Fibroblast of pulmonary artery (primary cell): ENCODE measurements at places on chromosomes 6 and 20.

DNA sequence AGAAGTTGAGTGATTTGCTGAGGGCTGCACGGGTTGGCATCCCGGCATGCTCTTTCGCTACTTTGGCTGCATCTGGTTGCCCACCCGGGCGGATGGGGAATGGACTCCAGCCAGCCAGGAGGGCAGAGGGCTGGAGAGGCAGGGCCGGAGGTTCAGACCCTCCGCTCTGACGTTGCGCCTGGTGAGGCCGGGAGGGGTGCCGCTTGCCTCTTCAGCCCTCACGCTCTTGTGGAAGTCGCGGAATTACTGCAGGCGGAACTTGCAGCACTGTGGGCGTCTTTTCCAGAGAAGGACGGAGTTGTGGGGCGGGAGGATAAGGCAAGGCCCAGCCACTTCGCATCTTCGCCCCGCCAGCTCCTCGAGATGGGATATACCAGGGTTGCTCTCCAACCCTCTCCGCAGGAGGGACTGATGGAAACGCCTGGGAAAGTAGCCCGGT, 656 bp downstream of the RTEL1 start:
- peak; percentile 56 for DNase-seq

DNA sequence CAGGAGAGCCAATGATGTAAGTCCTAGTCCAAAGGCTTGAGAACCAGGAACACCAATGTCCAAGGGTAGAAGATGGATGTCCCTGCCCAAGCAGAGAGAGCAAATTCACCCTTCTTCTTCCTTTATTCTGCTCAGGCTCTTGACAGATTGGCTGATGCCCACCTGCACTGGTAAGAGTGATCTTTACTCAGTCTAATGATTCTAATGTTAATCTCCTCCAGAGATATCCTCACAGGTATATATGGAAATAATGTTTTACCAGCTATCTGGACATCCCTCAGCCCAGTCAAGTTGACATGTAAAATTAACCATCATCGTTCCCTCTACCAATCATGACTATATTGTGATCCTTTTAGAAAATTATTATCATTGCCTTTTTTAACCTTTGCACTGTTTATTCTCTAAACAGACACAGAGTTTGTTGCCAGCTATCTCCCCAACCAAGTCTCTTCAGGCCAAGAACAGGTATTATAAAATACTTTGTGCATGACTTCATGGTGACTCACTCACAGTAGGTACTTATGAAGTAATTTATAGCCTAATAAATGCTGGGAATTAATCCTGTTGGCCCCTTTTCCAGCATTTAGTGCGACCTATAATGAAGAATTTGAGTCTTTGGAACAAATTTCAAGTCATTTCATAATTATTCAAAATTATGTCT, 26.2 kb upstream of the TSHZ2 start:
- no peak for DNase-seq

- DNase-seq, result no peak
These were observed 478.7 kb downstream of the MEI4 start for GRCh38 chr6:78131521-78131920.

DNA sequence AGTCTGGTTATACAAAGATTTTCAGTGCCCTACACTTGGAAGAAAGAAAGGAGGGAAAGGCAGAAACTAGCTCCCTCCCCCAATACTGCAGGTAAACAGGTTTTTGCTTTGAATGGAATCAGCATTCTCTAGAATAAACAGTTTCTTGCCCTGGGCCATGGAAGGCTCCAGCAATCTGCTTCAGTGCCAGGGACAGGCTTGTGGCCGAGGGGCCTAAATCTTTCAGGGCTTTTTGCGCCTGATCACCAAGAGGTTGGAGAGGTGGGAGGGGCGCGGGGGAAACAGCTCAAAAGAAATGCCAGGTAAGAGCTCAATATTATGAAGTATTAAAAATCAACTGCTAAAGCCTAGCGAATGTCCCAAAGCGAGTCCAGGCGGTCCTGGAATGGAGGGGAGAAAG, 23.8 kb downstream of the TFAP2B start:
- no peak for DNase-seq

DNA sequence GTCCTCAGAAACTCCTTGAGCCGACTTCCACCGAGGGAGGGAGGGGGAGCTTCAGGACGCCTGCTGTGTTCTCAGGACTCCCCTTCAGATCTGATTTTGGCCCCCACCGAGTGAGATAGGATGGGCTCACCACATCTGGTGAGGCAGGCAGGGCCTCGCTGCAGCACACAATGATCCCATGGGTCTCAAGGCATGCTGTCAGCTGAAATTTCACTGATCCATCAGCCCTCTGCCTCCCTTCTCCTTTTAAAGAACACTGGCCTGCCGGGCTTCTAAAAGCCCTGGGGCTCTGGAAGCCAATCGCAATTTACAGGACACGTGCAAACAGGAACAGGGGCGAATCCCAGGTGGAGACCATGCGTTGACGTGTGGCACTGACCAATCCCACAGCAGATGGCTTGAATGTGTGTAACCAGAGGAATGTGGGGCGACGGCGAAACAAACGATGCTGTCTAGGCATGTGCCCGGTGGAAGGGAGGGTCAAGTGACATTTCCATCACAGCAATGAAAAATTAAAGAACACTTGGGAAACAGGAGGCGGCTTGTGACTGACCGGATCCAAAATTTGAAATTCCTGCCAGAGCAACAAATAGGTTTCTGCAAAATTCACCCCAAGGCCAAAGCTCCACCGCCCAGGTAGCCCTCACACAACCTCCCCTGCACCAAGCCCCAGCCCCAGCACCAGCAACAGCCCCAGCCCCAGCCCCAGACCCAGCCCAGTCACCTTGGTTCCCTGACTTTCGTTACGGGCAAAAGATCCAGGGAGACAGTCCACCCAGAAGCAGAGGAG, 167.1 kb upstream of the ZNF337 start:
- peak; percentile 8 for DNase-seq

GRCh38 chr6:43740961-43741764, 28.8 kb upstream of the VEGFA start:
- DNase-seq, result no peak

DNA sequence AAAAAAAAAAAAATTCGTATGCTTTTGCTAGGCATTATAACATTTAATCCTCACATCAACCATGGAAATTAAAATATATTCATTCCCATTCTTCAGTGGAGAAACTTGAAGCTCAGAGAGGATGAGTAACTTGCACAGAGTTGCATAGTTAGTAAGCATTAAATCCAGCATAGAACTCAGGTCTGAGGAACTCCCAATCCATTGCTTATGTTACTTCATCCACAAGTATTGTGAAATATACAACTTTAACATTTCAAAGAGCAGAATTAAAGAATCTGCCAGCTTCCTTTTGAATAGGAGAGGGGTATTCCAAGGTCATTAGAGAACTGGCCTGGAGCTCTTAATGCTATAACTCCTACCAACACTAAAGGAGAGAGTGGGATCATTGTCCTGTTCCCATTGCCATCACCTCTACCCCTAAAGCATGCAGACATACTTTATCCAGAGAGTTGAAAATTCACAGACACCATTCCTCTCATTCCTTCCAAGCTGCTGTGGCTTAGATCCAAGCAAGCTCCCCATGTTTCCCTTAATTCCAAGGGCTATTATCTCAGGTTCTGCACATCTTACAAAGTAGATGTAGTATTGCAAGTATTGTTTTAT, 91.9 kb downstream of the FLRT3 start:
- peak; percentile 36 for DNase-seq

DNA sequence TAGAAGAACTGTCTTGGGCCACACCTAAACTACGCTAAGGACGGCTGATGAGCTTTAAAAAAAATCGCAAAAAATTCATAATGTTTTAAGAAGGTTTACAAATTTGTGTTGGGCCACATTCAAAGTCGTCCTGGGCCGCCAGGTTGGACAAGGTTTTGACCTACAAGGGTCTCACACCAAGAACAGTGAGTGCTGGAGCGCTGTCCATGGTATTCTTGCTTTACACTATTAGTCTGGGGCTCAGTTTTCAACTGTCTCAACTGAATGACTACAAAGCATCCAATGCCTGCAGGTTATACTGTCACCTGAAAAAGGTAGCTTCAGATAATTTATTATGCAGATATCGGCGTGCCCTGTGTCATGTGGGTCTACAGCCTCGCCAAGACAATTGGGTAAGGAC, 3.7 kb upstream of the FAXC start:
- peak; percentile 26 for DNase-seq

DNA sequence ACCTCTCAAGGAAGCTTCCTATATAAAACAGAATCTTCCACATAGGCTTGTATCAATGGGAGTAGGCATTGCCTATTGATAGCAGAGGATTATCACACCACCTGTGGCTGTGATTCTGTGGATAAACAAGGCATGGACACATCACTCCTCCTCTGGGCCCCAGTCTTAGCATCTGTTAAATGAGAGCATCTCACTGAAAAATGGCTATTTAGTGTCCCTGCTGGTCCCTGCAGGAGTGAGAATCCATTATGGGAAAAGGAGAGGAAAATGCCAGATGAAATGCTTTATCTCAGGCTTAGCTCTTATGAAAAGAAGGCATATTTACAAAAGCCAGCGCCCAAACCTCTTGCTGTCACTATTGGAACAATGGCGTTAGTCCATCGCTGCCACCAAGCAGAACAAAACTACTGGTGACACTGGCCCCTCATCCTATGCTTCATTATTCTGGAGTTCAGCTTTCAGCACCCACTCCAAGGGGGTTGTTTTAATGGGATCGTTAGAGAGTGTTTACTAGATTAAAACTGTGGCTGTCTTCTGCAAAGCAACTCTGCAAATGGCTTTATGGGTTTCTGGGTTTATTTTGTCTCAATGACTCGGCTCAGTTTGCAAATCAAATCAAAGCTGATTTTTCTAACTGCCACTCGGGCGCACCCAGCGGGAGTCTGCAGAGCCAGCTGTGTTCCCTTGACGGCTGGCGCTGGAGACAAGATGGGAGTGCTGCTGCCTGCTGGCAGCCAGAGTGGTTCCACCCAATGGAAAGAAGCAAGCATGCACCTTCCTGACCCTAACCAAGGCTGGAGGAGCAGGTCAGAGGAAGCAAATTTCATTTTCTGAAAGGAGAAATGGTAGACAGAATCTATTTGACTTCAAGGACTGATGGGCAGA, 658.8 kb upstream of the CHD6 start:
- no peak for DNase-seq

- no peak for DNase-seq
These were observed 185.0 kb downstream of the ANKRD60 start for GRCh38 chr20:58043236-58044140.

GRCh38 chr6:169638388-169638787, 63.4 kb downstream of the WDR27 start:
- DNase-seq, result no peak

- DNase-seq, result no peak
These were observed 753.4 kb downstream of the QKI start for GRCh38 chr6:164167873-164168405.

GRCh38 chr6:167699141-167699931, 127.4 kb upstream of the AFDN start:
- peak; percentile 76 for DNase-seq

DNA sequence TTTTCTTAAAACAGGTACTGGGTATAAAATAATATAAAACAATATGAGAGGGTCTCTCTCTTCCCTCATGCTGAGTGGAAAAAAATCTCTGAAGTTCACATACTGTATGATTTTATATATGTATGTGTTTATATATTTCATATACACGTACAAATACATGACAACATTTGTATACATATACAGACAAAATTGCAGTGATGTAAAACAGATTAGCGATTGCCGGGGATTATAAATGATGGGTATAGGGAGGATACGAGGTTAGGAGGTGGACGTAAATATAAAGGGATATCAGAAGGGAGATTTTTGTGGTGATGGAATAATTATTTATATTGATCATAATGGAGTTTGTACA, 194.8 kb upstream of the PRSS16 start:
- DNase-seq, result no peak

DNA sequence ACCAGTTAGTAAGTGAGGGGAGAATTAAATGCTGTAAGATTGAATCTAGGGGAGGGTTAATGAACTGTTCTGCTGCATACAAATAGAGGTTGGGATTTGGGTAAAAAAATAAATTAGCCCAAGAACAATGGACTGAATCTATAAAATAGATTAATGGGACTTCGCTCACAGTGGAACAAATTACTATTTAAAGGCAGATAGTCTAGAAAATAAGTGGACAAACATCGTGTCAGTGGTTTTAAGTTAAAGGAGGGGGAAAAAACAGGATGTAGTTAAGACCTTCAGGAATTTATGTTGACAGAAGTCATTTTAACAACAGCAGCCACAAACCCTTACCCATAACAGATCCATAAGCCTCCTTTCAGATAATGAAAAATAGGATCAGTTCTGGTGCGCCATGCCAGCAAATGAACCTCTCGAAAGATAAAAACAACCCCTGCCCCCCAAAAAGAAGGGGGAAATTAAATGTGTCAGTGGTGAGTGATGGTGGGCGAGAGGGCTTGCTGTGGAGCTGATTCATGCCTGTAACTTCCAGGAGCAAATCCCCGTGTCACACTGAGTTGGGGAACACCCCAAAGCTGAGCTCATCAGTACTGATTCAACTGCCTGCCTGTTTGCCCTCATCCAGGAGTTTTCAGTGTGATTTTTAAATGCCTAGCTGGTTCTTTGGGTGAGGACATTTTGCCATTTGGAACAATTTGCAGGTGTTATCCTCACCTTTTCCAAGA, 86.8 kb downstream of the PPP1R14C start:
- DNase-seq, result no peak

DNA sequence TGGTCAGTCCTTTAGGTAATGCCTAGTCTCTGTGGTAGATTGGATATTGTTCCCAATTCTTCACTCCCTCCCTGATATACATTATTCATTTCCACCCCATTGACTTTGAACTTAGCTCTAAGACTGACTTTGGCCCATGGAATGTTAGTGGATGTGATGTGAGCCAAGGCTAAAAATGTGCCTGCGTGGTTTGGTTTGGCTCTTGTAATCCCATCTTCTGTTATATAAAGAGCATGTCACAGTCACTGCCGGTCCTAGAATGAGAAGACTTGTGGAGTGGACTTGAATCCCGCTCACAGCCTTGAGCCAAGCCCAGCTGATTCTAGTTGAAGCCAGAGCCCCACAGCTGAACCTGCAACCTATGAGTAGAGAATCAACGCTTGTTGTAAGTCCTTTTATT, 23.6 kb upstream of the DNAAF9 start:
- no peak for DNase-seq

DNA sequence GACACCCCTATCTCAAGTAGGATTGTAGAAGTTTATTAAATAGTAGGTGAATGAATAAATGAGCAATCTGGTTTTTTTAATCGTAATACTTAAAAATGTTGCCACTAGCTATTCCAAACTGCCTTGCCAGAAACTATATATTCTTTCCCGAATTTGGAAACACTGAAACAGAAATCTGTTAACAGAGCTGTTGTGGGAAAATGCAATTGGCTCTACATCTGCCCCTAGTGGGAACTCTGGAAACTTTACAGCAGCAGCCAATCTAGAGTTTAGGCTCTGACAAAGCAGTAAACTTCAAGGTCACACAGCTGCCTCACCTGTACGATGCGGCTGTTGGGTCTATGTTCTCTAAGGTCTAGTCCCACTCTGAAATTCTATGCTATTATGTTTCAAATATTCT, 41.7 kb downstream of the SYNE1 start:
- DNase-seq, result peak; percentile 36

GRCh38 chr20:49852522-49853080, 40.0 kb downstream of the SLC9A8 start:
- DNase-seq, result no peak

GRCh38 chr6:71420095-71420692, 131.6 kb downstream of the OGFRL1 start:
- DNase-seq, result peak; percentile 47

GRCh38 chr6:137737836-137738596, 129.0 kb upstream of the TNFAIP3 start:
- DNase-seq, result peak; percentile 79
